ENCODE measurements at places on chromosomes 7 and 10.

- DNase-seq: peak; percentile 21
Measured at GRCh38 chr7:158587162-158588084, at the start of gene PTPRN2. PTPRN2 (minus strand) TSS chr7:158587823.

DNA sequence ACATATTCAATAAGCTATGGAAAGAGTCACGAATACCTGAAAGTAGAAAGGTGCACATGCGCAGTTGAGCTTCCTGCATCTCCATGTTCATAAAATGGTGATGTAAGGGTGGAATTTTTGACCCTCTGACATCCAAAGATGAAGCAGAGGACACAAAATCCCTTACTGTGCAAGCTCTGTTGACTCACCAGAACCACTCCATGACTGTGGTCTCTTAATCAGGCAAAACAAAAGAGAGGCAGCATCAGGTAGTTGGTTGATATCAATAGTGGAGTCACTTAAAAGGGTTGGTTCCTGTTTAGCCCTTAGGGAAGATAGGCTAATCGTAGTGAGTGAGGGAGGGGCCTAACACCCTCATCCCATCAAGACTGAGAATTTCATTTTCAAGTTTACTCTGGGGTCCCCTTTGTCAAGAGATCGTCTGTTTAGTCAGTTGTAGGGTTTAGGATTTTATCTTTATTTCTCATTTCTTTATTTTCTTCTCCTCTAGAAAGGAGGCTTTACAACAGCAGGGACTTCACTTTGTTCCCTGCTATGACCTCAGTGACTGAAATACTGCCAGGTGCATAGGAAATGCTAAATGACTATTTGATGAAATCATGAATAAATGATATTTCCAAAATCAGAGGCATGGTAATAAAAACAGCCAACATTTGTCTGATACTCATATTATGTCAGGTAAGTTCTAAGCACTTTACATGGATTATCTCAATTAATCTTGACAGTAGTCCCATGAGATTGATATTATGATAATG lies 98.1 kb downstream of the CD36 start:
- no peak for DNase-seq

DNA sequence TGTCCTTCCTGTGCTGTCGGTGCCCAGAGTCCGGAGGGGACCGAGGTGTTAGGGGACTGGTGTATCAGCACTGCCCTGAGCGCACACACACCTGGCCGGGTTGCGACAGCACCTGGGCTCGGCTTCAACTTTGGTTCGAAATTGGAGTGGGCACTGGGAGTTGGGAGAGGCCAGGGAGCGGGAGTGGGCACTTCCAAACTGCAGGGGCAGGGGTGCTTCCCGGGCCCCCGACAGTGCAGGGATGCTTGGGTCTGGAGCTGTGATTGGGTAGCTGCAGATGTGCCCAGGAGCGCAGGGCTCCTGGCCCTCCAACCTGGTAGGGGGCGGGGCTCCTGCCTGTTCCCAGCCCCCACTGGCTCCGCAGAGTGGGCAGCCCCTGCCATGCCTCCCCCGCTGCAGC lies 7.7 kb downstream of the BBS9 start:
- DNase-seq: no peak

GRCh38 chr7:69115788-69116187 lies 482.5 kb upstream of the AUTS2 start:
- DNase-seq: no peak

- no peak for DNase-seq
Measured at GRCh38 chr7:25926009-25926408, 226.0 kb upstream of the NFE2L3 start.

DNA sequence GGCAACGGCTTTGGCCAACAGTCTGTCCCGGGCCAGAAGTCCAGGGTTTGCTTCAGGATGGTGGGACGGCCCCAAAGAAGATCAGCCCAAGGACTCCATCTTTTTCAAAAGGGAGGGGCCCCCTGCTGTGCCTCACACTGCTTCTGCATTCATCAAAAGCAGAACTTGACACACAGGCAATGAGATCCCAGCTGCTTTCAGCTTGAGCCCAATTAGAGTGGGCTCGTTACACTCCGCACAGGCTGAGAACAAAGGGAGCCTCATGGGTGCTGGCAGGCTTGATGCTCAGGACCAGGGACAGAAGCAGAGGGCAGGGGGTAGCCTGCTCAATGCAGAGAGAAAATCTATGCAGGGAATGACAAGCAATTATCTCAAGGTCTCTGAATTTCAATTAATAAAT lies 45.5 kb downstream of the VOPP1 start:
- DNase-seq: no peak

- DNase-seq: no peak
Measured at GRCh38 chr10:3874990-3875841, 90.2 kb upstream of the KLF6 start.

- DNase-seq: no peak
Measured at GRCh38 chr10:130161331-130161730, 25.1 kb downstream of the GLRX3 start.

GRCh38 chr10:29392376-29393021 lies 103.6 kb downstream of the LYZL1 start:
- no peak for DNase-seq

DNA sequence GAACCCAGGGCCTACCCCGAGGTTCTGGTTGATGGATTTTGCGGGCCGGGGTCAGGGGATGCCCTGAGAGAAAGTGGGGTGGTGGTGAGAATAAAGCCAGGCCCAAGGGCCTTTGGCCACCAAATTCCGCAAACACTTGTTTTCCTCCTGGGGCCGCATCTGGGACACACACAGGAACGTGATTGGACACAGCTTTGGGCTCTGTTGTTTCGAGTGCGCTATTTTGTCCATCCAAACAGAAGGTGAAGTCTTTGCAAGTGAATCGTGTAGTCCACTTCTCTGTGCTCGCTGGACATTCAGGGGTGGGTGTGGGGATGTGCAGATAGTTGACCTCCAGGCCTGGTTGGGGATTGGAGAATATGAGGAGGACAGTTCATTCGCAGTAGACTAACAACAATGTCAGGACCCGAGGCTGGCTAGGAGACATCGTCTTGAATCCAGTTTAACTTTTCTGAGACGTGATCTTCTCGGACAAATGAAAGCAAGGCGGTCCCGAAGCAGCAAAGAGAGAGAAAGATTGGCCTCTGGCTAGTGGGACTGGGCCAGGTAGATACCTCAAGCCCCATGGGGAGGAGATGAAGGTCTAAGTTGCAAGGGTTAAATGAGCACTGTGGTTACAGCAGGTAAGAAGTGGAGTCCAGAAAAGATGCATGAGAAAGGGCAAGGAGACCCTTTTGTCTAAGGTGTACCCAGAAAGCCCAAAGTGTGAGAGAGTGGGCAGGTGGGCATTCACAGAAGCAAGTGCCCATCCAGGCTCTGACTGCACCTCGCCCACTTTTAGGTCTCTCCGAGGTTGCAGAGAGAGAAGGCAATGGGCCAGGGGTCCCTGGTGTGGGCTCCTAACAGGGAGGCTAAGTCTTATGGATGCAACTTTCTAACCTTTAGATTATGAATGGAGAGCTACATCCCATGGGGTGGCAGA lies 764 bp upstream of the FAM131B start:
- DNase-seq: no peak
